ENCODE measurements at places on chromosomes 6 and 20.

DNA sequence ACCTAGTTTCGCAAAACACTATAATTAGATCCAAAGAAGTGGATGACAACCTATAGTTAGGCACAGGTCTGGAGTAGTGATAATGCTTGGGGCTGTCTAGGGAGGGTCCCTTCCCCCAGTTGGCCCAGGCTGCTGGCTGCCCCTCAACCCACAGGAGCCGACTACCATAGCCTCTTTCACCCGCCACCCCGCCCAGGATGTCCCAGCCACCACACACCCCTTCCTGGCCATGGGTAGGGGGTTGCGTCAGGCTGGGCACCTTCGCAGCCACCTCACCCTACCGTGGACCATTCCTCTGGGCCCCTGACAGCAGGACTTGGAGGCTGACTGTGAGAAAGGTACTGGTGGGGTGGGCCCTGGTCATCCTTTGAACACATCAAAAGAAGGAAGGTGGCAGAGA is 8.5 kb downstream of the TFEB start:
- DNase-seq, result no peak

- peak; percentile 48 for DNase-seq
These were observed 296.5 kb downstream of the THBS2 start for GRCh38 chr6:168956884-168957730.

DNA sequence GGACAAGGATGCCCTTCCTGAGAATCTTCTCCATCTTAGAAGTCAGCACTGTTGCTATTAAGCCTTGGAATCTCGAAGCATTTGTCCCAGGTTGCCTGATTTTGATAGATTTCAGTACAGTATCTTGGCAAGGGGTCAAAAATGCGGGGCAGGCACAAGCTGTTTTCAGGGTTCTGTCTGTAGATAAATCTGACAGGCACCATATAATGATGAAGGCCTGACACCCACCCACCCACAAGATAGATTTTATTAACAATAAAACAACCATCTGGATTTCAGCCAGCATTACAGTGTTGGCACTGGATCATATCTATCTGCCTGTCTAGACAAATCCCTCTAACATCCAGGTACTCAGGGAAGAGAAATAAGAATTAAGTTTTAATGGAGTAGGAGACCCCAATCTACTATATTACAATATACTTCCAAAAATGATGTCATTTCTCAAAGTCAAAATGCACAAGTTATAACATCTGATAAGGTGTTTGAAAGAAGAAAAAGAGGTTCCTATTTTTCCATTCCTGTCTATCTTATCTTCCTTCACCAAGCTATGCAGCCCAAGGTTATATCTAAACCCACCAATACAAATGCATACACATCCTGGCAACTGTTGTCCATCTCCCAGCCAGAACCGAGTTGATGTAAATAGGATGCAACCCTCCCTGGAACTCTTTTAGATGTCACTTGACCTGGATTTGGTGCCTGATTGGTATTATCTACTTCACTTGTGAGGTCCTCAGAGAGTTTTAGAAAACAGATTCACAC is 10.7 kb downstream of the NEDD9 start:
- DNase-seq, result no peak

- peak; percentile 68 for DNase-seq
These were observed 24.1 kb downstream of the STK4 start for GRCh38 chr20:44990425-44990824.

DNA sequence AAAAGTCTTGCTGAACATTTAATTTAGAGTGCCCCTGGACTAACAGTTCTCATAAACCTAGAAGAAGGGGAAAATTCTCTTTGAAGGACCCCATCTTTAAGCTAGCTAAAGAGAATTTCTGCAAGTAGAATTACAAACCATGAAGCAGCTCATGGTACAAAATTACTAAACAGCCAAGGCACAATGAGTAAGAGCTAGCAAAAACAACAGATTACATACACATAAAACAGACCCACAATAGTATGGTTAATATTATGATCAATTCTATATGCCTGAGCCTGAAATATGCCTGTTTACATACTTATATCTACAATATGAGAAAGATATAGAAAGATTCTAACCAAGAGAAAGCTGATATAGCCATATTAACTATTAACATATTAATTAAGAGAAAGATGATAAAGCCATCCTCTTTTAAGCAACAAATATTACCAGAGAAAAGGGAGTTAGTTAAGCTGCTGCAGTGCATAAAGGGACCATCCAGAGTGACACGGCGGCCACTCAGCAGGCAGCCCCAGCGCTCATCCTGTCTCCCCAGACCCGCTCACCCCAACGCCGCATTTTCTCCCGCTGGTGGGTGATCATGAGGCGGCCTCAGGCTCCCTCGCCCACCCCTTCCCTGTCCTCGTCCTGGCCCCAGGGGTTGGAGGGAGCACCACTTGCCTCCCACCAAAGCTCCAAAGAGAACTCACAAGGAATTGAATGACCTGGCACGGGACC is 98.4 kb upstream of the CARMIL1 start:
- no peak for DNase-seq

- peak; percentile 6 for DNase-seq
These were observed at the start of gene MMP24 for GRCh38 chr20:35226126-35226883. MMP24 (plus strand) TSS chr20:35226690; CDS start chr20:35226739, 49 bp downstream.

- no peak for DNase-seq
These were observed 48.9 kb upstream of the RALGAPA2 start for GRCh38 chr20:20761301-20761700.

- DNase-seq, result no peak
These were observed 286.9 kb upstream of the BMP2 start for GRCh38 chr20:6480328-6481200.
